ENCODE measurements at places on chromosomes 11 and 22.
A peak's percentile ranks its signal among the peaks of the same experiment; 100 is the strongest.

DNA sequence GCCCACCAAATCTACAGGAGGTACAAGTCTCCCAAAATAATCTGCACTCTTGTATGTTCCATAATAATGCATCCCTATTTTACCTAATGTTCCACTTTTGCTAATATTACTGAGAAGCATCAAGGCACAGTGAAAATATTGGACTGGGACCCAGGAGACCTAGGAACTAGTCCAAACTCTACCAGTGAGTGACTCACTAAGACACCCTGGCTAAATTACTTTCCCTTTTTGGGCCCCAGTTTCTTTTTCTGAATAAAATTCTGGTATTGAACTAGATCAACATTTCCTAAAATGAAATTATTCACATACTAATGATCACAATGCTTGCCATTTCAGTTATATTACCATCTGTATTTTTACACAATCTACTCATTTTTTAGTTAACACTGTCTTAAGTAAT, 19.6 kb downstream of the THAP12 start:
- no peak for DNase-seq

DNA sequence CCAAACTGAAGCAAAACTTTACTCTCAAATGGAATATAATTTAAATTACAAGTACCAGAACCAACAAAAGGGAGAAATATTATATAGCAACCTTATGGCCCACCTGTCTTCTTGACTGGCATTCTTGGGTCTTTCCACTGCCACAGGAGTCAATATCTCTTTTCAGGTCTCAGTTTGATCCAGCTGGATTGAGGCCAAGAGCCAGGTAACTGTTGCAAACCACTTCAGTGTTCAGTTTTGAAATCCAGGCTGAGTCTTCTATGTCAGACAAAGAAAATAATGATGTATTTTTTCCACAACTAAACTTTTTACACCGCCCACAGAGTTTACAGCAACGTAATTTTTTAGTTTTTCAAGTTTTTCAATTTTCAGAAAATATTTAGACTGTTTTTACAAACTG, 648 bp downstream of the DLG2 start:
- DNase-seq, result no peak

DNA sequence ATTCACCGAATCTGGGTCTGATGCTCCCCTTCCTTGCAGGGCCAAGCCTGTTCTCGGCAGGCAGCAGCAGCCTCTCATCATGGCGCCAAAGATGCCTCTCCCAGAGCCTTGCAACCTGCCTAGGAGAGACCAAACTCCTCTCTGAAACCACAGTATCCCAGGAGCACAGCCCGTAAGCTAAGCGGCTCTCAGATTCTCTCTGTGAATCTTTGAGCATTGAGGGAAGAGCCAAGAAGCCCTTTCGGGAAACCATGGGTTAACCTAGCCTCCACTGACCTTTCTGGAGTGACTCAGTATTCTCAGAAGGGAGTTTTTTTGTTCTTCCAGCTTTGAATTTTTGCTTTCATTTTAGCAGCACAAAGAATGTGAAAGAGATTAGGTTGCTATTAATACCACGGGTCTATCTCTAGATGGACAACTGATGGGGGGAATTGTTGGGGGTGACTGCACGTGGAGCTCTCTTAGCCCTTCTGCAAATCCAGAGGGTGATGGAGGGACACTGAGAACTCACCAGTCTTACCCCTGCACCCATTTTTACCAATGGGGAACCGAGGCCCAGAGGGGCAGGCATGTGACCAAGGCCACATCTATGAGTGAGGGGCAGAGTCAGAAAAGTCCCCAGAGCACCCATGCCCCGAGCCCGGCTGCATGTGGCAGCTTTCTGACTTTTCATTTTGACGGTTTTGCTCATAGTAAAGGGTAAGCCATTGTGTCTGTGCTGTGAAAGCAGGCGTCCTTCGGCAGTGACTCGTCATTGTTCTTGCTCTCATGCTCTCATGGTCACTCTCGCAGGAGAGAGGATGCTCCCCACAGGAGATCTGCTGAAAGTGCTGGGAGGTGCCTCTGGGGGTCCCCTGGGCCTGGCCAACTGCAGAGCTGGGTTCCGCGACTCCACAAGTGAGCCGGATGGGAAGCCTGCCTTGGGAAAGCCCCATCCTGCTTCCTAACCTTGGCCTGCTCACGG, 36.0 kb downstream of the IRAG1 start:
- DNase-seq, result peak; percentile 82

DNA sequence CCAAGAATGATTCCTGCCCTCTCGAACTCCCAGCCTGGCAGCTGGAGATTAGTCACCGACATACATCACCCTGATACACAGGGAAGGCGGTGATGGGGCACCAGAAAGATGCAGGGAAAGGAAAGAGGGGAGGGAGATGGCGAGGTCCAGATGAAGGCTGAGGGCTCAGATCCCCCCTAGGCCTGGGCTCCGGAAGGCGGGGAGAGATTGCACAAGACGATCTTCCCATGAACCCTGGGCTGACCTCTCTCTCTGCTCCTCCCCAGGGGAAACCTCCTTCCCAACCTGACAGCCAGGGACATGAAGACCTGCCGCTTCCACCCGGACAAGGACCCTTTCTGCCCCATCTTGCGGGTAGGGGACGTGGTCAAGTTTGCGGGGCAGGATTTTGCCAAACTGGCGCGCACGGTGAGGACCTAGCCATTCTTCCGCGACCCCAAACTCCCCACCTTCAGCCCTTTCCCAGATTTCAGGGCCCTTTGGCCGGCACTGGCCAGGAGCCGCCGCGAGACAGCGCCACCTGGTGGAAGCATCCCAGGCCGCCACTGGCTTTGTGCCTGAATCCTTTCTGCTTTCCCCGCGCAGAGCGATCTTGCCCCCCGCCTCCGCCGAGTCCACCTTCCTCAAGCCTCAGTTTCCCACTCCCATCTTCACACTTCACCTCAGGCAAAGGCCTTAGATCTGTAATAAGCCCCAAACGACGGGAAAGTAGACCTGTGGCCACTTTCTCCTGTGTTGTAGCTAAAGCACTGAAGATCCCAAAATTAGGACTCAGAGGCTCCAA, 11.5 kb downstream of the P2RX3 start:
- peak; percentile 70 for DNase-seq

DNA sequence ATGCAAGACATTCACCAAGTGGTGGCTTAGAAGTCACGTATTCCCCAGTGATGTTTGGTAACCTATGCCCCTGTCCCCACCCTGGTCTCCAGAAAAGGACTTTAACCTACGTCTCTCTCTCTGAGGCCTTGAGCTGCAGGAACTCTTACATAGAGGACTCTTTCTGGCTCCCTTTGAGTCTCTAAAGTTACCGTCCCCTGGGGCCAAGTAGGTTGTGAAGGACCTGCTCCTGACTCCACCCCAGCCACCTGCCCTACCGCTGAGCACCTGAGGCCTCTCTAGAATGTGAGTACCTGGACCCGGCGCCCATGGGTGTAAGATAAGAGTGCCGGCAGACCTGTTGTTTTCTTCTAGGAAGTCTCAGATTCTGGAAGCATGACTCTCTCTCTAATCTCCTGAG, 95.4 kb downstream of the TIMP3 start:
- DNase-seq, result no peak

GRCh38 chr11:2593393-2593950, 106.3 kb downstream of the KCNQ1OT1 start:
- DNase-seq, result no peak

DNA sequence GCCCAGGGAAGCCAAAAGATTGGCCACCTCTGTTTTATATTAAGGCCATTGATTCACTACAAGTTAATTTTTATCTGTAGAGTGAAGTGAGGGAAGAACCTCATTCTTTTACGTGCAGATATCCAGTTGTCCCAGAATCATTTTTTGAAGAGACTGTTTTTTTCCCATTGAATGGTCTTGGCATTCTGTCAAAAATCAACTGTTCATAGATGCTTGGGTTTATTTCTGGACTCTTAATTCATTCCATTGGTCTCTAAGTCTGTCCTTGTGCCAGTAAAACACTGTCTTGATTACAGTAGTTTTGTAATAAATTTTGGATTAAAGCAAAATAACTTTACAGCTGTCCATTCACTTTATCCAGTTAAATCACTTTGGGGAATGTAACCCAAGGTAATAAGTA, 26.8 kb downstream of the WBP2NL start:
- DNase-seq, result no peak

- no peak for DNase-seq
Measured at GRCh38 chr11:111967649-111968048, 30.5 kb downstream of the DIXDC1 start.

DNA sequence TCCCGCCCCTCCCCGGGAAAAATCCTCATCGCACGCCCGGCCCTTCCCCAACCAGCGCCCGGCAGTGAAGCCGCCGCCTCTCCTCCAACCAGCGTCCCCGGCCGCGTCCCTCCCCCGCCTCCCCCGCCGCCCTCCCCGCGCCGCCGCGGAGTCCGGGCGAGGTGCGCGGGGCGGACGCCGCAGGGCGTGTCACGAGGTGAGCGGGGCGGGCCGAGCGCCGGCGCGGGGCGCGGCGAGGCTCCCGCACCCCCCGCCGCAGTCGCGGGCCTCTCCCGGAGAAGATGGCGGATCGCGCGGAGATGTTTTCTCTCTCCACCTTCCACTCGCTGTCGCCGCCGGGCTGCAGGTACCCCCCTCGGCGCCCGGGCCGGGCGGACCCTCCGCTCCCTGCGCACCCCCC, at the start of gene MAPK8IP2:
MAPK8IP2 (plus strand) TSS at position 256 of the 400 bp plus-strand sequence; CDS start at position 282, 26 bp downstream.
- no peak for DNase-seq

DNA sequence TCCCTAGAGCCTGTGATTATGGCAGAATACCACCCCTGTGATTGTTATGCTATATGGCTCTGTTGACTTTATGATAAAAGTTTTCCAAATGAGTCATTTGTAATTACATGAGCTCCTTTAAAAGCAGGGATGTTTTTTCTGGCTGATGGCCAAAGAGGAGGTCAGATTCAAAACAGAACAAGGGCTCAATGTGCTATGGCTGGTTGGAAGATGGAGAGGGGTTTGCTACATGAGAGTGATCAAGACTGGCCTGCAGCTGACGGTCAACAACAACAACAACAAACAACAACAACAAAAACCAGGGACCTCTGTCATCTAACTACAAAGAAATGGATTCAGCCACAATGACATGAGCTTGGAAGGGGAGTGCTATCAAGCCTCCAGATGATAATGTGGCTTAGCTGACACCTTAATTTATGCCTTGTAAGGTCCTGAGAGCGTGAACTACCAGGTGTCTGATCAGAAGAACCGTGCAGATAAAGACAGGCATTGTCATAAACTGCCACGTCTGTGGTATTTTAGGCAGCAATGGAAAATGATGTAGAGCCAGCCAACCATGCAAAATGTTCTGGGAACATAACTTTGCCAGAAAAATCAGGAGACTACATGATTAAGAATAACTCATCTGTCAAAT, 47.2 kb downstream of the PIWIL3 start:
- peak; percentile 87 for DNase-seq

DNA sequence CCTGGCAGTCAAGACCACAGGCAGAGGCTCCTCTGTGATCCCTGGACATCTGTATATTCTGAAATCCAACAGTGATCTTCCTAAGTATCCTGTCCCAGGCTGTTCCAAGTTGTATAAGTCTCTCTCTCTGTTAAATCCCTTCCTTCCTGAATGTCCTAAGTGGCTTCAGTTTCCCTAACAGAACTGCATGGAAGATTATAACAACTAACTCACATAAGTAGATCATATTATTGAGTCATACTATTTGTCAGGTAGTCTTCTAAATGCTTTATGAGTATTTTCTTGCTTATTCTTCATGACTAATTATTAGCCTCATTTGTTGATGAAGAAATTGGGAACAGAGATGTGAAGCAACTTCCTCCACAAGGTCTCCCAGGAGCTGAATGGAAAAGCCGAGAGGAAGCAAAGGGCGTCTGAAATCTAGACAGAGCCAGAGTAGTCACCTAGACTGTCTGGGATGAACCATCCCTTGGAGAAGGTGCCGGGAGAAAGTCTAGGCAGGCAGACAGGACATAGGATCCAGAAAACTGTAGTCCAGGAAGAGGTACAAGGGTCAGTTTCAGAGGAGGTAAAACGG, 93.2 kb upstream of the FAT3 start:
- peak; percentile 49 for DNase-seq

DNA sequence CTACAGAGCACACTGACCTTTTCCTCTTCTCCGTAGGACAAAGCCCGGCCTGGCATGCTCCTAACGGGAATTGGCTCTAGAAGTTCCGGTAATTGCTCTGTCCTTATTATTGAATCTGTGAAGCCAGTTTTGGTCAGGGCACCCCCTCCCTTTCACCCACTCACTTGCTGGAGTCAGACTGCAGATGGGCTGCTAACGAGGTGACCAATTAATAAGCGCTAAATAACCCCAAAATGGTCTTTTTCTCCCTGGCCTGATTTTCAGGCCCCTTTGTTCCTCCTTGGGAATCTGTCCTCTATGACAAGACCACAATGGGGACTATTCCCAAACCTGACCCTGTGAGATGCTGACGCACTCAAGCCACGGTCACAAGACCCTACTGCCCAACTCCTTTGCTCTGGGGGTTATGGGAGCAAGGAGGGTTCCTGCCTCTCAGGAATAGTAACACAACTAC, 610.0 kb upstream of the CADM1 start:
- no peak for DNase-seq

GRCh38 chr11:2196970-2197770, 25.6 kb upstream of the TH start:
- DNase-seq, result peak; percentile 39

DNA sequence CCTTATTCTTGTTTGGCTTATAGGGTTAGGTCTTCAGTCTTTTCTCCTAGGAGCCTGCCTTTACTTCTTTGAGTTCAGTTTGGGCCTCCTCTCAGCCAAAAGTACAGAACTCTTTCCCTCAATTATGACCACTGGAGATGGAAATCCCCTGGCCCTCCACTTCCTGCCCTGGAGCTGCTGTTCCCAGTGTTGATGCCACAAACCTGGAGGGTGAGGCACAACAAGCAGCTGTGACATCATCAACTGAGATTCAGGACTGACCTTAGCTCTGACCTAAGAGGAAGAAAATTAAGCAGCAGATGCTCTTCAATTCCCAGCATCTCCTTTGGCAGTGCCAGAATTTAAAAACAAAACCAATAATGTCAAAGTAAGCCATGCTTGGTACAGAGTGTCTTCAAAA, 3.0 kb downstream of the ABTB2 start:
- no peak for DNase-seq

GRCh38 chr22:46915950-46916730, 153.7 kb downstream of the TBC1D22A start:
- DNase-seq, result peak; percentile 43

- DNase-seq, result no peak
Measured at GRCh38 chr11:103995896-103996295, 40.5 kb upstream of the DDI1 start.

- no peak for DNase-seq
Measured at GRCh38 chr11:133047036-133047770, 485.1 kb downstream of the OPCML start.

GRCh38 chr11:18091731-18092130, 14.2 kb downstream of the SAAL1 start:
- DNase-seq, result no peak

- DNase-seq, result no peak
Measured at GRCh38 chr22:49432897-49433443, 394.7 kb downstream of the BRD1 start.

GRCh38 chr22:36641902-36642640, 61.5 kb downstream of the CACNG2 start:
- peak; percentile 56 for DNase-seq

GRCh38 chr11:67649634-67650510, 658 bp downstream of the ACY3 start:
- DNase-seq, result no peak

Data from amniotic epithelial cell (primary cell).